ENCODE measurements at places on chromosomes 4 and X. TPM values are rescaled to one million over a fixed set of nuclear protein-coding genes. Genes with fewer than 3 reads are reported as not detected.

The NUP62CL gene
- total RNA-seq: 15.8 TPM

The ACE2 gene
- total RNA-seq: 16.9 TPM

The CENPE gene
- total RNA-seq: 5.2 TPM

The PITX2 gene
- total RNA-seq: 8.8 TPM

The OTC gene
- not detected for total RNA-seq

The WNK3 gene
- total RNA-seq: 6.3 TPM

The CENPVL3 gene
- total RNA-seq: 0.70 TPM

The LEF1 gene
- 37.3 TPM for total RNA-seq

The XAGE1A gene
- total RNA-seq: not detected

The FOXO4 gene
- total RNA-seq: 20.8 TPM

The TRMT10A gene
- total RNA-seq: 6.8 TPM
